Tongue (tissue), 3 donors: ENCODE measurements at places on chromosomes 16 and 17. TPM values are rescaled to one million over a fixed set of nuclear protein-coding genes. Genes with fewer than 3 reads are reported as not detected.
A peak's percentile ranks its signal among the peaks of the same experiment; 100 is the strongest.

The TM4SF5 gene
- not detected for total RNA-seq

GRCh38 chr17:73139296-73139695 is 25.5 kb upstream of the SSTR2 start:
- DNase-seq = no peak

DNA sequence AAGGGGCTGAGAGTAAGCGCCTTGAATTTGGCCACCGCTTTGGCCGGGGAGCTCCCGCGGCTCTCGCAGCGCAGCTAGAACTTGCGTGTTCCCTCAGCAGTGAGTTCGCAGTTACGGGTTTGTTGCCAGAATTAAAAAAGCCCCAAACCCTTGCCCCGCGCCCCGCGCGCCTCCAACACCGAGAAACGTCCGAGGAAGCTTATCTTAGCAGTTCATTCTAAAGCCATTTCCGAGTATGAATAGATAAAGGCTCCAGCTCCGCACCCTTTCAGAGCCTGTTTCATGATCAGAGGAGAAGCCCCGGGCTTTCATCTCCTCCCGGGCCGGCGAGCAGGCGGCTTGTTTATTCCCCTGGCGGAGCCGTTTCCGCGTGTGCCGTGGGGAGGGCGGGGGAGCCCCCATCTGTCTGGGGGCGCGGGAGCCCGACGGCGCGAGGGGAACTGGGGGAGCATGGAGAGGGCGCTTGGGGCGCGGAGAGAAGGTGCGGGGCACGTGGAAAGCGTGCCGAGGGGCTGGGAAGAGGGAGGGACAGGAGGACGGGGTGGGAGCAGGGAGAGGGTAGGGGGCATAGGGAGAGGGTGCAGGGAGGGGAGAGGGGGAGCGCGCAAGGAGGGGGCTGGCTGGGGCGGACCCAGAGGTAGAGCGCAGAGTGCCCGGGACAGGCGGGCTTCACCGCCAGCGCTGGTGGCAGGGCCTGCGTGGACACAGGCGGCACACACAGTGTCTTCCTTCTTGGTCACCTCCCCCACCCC is 9.9 kb downstream of the TBX4 start:
- DNase-seq = no peak

The NETO2 gene
- total RNA-seq = 7.4 TPM

GRCh38 chr16:27602103-27602502 is 52.2 kb downstream of the KATNIP start:
- DNase-seq = no peak

- no peak for DNase-seq
These were observed 130.8 kb upstream of the IRX3 start for GRCh38 chr16:54417384-54417783.

GRCh38 chr16:67164599-67165061 is at the start of gene HSF4:
TSS of gene HSF4 (plus strand) at chr16:67164745. CDS start at chr16:67164812, 67 bp downstream.
- DNase-seq = no peak

GRCh38 chr16:74926805-74927204 is 58.1 kb downstream of the WDR59 start:
- DNase-seq = no peak

The HASPIN gene
- total RNA-seq = 2.3 TPM

DNA sequence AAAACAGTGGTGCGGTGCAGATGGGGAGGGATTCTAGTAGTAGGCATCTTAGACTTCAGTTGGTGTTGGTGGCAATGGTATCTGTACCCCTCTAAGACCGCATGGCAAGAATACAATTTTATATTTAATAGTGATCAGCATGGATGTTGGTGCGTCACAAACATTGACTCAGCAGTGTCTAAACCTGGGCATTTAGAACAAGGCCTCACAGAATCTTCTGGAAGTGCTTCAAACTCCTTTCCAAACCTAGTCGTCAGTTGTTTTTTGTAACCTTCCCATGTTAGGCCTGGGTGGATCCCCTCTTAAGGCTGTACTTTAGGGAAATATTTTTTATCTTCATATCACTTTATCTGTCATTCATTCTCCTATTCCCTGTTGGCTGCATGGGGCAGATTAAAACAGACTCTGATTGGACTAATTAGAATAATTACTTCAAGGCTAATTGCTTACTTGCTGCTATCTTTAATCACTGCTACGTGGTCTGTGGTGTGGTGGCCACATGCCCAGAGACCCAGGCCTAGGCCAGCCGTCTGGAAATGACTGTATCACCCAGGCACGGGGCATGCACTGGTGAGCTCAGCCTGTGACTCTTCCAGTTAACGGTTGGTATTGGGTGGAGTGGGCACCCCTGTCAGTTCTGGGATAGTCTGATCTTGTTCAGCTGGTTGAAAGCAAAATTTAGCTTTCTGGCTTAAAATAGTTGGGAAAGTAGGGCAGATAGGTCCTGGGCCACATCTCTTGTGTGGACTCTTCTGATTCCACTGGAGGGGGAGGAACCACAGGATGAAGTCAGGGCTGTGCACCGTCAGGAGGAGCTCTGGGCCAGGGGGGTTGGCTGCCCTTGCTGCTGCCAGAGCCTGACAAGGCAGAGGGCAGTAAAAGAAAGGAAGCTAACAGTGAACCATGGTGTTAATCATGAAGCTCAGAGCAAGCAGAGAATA is 4.5 kb downstream of the ALKBH5 start:
- no peak for DNase-seq

DNA sequence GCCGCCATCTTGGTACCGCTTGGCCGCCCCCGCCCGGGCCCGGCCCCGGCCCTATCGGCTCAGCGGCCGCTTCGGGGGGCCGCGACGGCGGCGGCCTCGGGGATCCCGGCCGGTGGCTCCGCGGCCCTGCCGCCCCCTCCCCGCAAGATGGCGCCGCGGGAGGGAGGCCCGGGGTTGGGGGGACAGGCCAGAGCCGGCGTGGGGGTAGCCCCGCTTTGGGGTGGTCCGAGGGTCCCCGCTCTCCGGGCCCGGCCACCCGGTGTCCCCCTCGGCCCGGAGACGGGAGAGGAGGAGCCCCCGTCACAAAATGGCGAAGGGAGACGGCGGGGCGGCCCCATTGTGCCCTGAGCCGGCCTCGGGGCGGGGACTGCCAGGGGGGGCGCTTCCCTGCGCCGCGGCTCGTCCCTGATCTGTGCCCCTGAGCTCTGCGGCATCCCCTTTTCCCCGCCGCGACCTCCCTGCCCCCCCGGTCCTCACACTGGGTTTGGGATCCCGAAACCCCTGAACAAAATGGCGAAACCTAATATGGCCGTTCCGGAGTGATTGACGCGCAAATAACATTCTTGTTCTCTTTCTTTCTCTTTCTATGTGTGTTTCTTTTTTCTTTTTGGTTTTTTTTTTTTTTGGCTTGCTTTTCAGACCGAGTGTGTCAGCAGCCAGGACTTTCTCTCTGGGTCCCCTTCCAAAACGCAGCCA is 986 bp downstream of the HAPSTR1 start:
- DNase-seq = peak; percentile 64

The CCL7 gene
- total RNA-seq = not detected

The HSD17B1 gene
- total RNA-seq = 0.21 TPM

The SSTR5 gene
- total RNA-seq = 0.72 TPM

GRCh38 chr17:13740686-13741085 is 139.0 kb upstream of the HS3ST3A1 start:
- no peak for DNase-seq

The CDH3 gene
- total RNA-seq = 16.3 TPM

GRCh38 chr17:19865021-19865420 is 2.7 kb downstream of the ULK2 start:
- DNase-seq = no peak

- DNase-seq = no peak
These were observed 322.7 kb downstream of the NPIPA8 start for GRCh38 chr16:18013863-18014262.

- DNase-seq = no peak
These were observed 197.6 kb downstream of the XYLT1 start for GRCh38 chr16:17273142-17273561.

DNA sequence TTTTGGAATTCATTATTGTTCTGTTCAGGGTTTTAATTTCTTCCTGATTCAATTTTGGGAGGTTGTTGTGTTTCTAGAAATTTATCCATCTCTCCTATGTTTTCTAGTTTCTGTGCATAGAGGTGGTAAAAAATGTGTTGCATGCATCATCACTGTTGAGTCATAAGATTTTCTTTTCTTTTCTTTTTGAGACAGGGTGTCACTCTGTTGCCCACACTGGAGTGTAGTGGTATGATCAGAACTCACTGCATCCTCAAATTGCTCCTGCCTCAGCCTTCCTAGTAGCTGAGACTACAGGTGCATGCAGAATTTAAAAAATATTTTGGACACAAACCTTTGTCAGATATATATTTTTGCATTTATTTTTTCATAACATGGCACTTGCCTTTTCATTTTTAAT is 184.8 kb downstream of the BCAS3 start:
- no peak for DNase-seq
